KG1 (cell line): ENCODE measurements at places on chromosomes 13 and 19.

GRCh38 chr13:93984876-93985275, 494.6 kb downstream of the DCT start:
- DNase-seq = no peak

- no peak for DNase-seq
Observed at GRCh38 chr13:88000239-88000638, 329.1 kb downstream of the SLITRK5 start.

- DNase-seq = no peak
Observed at GRCh38 chr13:39397896-39398265, 205.1 kb downstream of the LHFPL6 start.

- peak; percentile 67 for DNase-seq
Observed at GRCh38 chr19:8666814-8667405, 31.7 kb downstream of the ACTL9 start.

- DNase-seq = no peak
Observed at GRCh38 chr13:113116871-113117271, 5.7 kb upstream of the F10 start.

GRCh38 chr19:28504727-28505126, 708.2 kb downstream of the UQCRFS1 start:
- no peak for DNase-seq

GRCh38 chr19:50768277-50768676, 2.0 kb upstream of the GPR32 start:
- DNase-seq = no peak

GRCh38 chr13:70955887-70956286, 847.6 kb upstream of the KLHL1 start:
- DNase-seq = no peak

DNA sequence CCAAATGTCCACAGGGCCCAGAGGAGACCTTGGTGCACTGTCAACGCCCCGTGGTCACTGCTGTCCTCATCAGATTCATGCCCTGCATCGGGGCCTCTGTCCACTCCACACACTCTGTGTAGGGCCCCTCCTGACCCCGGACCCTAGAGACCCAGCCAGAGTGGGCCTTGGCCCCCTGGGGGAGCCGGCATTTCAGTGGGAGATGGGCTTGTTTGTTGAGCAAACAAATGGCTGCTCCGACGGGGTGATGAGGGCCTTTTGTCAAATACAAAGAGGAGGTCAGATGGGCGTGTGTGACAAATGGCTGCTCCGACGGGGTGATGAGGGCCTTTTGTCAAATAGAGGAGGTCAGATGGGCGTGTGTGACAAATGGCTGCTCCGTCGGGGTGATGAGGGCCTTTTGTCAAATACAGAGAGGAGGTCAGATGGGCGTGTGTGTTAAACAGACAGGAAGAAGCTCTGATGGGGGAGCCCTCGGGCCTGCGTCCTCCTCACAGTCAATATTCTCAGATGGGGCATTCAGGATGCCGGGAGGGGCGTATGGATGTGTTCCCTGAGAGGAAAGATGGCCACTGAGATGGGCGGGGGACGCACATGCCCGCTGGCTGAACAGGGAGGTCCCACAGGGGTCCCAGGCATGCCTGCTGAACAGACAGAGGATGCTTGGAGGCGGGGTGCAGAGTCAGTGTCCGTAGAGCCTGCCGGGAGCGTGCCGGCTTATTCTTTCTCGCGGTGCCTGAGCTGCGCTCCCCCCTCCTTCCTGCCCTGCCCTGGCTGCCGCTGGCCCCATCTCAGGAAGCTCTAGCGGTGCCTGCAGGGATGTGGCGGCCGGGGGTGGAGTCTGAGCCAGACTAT, 36.3 kb downstream of the SMIM24 start:
- DNase-seq = no peak

- DNase-seq = no peak
Observed at GRCh38 chr13:65597839-65598818, 1632.0 kb downstream of the PCDH9 start.

- peak; percentile 57 for DNase-seq
Observed at GRCh38 chr19:41570639-41571112, 5.3 kb upstream of the CEACAM21 start.

- no peak for DNase-seq
Observed at GRCh38 chr13:111468037-111468959, 147.9 kb downstream of the TEX29 start.

GRCh38 chr13:102693776-102694175, 1.1 kb downstream of the METTL21C start:
- no peak for DNase-seq

DNA sequence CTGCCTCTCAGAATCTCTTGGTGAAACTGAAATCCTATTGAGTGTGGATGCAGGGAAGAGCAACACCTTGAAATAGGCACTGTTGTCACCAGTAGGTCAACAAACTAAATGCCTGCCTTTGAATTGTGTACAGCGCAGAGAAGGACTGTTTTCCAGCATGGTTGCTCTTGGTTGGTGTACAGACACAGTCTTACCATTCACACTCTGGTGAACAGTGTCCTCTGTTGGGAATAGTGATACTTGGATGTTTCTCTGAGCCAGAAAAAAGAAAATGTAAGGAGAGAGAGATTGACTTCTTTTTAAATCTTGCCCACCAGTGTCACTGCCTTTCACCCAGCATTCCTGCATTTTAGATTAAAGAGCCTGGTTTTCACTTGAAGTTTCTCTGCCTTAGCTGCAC, 179.7 kb downstream of the STK24 start:
- no peak for DNase-seq

- peak; percentile 3 for DNase-seq
Observed at GRCh38 chr13:93690139-93690538, 463.5 kb downstream of the GPC6 start.

GRCh38 chr19:46579361-46579879, 21.7 kb upstream of the CALM3 start:
- DNase-seq = no peak

DNA sequence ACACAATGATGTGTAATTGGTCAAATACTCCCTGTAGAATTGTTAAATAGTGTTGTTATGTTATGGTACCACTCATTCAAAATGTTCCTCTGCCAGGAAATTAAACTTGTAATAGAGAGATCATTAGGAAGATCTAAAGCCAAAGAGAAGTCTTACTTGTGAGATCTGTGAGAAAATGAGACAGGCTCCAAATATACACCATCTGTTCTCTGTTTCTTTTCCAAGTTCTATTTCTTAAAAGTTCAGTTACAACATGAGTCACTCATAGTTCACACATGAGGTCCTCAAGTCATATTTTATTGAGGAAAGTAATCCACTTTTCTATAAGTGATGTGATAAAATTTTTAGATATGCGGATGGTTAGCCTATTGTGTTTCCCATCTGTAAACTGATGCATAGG, 1038.1 kb upstream of the PRR20A start:
- DNase-seq = no peak

DNA sequence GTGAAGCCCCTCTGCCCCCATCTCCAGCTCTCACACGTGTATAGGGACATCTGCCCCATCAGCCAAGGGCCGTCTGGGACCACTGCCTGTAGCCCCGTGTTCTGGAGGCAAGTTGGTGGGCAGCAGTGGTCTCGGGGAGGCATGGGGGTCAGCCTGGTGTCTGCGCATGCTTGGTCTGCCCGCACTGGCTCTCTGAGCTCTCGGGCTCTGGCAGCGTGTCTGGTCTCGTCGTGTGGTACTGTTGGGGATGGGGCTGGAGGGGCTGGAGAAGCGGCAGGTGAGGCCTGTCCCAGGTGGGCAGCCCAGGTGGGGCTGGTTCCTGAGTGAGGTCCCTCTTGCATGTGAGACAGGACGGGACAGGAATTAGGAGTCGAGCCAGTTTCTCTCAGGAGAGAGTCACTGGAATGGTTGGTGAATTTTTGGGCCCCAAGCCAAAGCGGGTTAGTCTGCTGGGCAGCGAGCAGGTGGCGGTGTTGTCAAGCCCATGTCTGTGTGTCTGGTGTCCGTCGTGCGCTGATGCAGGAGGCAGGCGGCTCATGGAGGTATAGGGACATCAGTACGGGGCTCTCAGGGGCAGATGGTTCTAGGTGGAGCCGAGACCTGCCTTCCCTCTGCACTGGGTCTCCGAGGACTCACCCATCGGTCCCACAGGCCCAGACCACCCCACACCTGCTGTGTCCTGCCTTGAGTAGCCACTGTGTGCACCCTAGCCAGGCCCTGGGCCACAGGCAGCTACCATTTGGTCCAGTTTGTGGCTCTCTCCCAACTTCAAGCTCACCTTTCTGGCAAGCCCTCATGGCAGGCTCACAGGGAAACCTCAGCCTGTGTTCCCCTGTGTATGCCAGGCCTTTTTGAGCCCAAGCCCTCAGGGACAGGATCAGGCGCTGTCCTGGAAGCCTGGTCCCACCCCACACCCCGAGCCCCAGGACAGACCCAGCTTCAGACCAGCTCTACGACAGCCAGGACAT, 18.2 kb downstream of the COMP start:
- no peak for DNase-seq

- no peak for DNase-seq
Observed at GRCh38 chr19:23718802-23719201, 31.8 kb upstream of the ZNF675 start.

DNA sequence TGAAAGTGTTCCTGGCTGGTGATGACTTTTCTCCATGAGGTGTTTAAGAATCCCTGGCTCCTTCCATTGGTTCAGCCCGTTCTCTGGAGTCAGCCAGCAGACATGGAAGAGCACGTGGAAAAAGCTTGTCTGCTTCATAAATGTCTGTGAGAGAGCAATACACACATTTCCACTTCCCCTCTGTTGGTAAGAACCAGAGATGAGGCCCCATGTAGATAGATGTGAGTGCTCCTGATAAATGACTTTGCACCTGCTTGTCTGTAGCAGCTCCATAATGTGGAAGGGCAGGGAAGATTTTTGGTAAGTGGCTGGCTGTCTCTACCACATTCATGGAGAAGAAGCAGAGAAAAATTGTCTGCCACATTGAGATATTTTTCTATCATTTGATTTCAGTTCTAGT, 325.8 kb downstream of the LMO7 start:
- no peak for DNase-seq

- DNase-seq = no peak
Observed at GRCh38 chr13:67369895-67370660, 139.9 kb upstream of the PCDH9 start.

- no peak for DNase-seq
Observed at GRCh38 chr13:38787550-38787949, 100.7 kb downstream of the FREM2 start.

DNA sequence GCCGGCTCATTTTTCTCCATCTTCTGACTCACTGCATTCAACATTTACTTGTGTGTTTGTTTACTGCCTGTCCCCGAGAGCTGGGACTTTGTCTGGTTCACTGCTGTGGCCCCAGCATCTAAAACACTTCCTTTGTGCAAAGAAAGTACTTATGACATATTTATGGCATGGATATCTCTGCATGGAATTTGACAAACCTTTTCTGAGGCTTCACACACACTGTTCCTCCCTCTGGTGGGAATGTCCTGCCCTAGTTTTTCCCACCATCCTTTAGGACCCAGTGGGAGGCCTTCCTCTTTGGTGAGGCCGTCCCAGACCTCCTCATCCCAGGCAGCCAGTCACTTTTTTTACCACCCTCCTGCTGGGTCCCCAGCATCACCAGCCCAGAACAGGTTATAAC, 1.4 kb upstream of the SRRM5 start:
- no peak for DNase-seq

DNA sequence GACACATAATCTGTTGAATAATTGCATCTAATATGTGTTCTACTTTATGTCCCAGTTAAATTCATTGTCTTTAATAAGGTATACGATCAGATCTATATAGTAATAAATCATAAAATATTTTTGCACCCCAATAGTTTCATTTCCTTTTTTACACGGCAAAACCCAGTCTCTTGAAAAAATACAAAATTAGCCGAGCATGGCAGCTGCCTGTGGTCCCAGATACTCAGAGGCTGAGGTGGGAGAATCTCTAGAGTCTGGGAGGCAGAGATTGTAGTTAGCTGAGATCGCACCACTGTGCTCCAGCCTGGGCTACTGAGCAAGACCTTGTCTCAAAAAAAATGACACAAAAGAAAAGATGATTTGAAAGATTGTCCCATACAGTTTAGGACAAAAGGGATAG, 52.3 kb upstream of the PARP4 start:
- no peak for DNase-seq

DNA sequence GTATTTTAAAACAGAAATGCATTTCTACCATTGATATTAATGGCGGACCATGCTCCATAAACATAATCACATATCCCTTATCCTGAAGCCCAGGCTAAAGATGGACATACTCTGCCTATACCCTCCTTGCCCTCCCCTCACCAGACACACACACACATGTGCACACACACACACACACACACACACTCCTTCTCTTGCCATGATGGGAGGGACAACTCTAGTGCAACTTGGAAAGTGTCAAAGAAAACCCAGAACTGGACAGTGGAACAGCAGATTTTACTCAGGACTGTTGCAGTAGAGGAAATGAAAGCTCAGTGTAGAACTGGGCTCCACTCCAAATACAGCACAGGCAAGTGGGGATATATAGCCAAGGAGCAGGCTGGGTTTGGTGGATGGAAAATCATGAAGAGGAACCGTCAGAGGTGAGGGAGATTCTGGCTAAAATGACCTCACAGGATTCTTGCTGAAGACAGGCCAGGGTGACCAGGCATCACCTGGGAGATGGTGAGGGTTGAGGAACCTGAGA, 40.8 kb downstream of the TNFRSF19 start:
- no peak for DNase-seq
